Substantia nigra (tissue), 51 donors: ENCODE measurements at places on chromosomes 3 and 15.

- DNase-seq: no peak
These were observed 21.9 kb downstream of the LTF start for GRCh38 chr3:46442576-46443530.

GRCh38 chr15:72222393-72222792 is 8.6 kb downstream of the PKM start:
- DNase-seq: no peak

DNA sequence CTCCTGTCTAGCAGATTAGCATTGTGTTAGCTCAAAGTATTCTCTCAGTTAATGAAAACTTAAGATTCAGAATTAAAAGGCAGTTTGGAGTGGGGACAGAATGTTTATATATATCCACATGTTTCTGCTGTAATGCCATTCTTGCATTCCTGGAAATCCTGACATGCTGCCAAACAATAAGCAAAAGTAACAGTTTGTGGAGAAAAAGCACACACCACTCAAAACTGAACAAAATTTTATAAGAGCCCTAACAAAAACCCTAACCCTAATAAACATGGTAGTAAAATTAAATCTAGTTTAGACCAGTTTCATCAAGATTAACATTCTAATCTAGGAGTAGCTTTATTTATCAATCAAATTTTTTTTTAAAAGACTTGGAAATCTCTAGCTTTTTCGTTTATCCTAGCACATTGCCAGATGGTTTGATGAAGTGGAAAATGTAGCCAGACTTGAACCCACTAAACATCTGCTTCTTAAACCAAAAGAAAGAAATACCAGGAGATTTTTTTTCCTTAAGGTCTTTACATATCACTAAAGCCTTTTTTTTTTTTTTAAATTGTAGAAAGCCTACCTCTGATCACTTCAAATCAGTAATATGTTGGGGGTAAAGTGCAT is 3.7 kb downstream of the TCAIM start:
- DNase-seq: no peak

- DNase-seq: no peak
These were observed 970 bp downstream of the BBX start for GRCh38 chr3:107523539-107524325.

DNA sequence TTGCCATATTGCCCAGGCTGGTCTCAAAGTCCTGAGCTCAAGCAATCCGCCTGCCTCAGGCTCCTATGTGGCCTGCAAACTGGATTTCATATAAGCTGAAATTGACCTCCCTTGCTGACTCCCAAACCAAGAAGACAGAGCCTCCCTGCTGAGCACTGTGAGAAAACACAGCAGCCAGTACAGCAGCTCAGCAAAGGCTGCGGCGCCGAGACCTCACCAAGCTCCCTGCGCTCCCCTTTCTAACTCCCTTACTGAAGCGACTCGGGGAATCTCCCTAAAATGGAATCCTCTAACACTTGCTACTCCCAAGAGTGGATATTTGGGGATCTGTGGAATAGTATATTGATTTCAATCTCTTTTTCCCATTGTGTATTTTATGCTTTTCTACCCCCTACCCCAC is 34.6 kb downstream of the MUC20 start:
- DNase-seq: no peak

DNA sequence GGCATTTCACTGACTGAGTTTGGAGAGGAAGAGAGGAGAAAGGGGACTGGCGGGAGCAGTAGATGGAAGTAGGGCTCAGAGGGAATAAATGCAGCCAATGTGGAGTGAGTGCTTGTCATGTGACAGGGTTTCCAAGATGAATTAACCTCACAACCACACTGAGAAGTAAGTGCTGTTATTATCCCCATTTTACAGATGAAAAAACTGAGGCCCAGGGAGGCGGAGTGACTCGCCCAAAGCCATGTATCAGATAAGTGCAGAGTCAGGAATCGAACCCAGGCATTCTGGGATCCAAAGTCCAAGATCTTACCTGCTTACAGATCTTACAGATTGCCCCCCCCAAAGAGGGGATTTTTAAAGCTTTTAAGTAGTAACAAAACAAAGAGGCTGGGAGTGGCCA is 207.2 kb downstream of the SHQ1 start:
- DNase-seq: no peak
